ENCODE measurements at places on chromosomes 11 and 22.

GRCh38 chr22:29480262-29480511, 169 bp downstream of the NEFH start:
- DNase-seq = no peak

- no peak for DNase-seq
These were observed 377.5 kb upstream of the NARS2 start for GRCh38 chr11:78952175-78952574.

DNA sequence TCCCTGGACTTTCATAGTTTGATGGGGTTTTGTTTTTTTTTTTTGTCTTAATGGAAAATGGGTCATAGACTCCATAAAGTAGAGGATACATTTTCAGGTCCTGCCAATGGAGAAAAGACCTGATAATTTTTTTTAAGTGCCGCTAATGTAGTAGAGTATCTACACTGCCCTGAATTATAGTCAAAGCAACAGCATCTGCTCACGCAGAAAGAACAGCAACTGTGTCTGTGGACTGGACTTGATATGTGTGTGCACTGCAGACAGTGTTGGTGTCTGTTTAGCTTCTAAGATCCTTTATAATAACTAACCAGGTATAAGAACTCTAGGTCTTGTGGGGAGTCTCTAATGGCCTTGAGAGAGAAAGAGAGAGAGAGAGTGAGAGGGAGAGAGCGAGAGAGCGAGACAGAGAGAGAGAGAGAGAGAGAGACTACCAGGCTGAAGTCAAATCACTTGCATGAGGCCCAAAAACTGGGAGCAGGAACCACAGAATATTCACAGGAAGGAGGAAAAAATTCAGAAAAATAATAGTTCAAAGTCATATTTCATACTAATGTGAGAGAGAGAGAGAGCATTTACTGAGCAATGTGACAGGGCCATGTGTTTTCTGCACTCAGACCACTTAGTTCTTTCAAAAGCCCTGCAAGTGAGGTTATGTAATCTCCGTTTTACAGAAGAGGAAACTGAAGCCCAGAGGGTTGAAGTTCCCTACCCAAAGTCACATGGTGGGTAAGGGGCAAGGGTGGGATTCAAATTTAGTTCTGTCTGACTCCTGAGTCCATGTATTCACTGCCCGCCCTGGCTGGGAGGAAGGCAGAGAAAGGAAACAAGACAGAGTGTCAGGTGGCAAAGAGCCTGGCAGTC, 8.6 kb upstream of the MIAT start:
- no peak for DNase-seq

DNA sequence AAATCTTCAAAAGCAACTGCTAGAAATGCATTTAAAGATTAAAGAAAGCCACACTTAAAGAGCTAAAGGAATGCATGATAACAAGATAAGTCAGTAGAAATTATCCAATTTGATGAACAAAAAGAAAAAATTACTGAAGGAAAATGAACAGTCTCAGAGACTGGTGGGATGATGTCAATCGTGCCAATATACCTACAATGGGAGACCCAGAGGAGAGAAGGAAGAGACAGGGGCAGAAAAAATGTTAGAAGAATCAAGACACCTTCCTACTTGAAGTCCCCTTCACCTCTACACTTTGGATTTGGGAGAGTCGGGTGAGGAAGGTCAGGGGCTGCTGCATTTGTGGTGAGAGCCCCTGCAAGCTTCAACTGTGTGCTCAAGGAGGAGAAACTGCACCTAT, 216.3 kb downstream of the BUD13 start:
- no peak for DNase-seq

DNA sequence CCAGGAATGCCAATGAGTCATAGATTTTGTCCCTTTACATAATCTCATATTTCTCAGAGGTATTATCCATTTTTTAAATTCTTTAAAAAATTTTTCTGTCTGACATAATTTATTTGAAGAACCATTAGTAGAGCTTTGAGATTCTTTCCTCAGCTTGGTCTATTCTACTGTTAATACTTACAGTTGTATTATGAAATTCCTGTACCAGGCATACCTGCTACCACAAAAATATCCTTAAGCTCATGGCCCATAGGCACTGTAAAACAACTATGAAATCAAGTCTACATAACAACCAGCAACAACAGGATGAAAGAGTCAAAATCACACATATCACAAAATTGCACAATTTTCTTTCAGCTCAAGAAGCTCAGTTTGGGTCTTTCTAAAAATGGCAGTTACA, 541.3 kb downstream of the LUZP2 start:
- DNase-seq = no peak

DNA sequence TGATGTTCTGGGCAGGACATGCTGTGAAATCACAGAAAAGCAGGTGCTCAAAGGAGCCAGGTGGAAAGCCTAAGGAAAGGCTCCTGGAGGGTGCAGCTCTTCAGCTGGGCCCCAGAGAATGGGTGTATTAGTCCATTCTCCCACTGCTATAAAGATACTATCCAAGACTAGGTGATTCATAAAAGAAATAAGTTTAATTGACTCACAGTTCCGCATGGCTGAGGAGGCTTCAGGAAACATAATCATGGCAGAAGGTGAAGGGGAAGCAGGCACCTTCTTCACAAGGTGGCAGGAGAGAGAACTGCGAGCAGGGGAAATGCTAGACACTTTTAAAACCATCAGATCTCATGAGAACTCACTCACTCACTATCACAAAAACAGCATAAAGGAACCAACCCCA, 43.1 kb upstream of the DEUP1 start:
- DNase-seq = no peak

- no peak for DNase-seq
These were observed 42.8 kb upstream of the TCF20 start for GRCh38 chr22:42313204-42313603.

Measured in GM06990 (cell line).